Activated CD8-positive, alpha-beta T cell treated with anti-CD3 and anti-CD28 coated beads for 36 hours (primary cell): ENCODE measurements at places on chromosomes 1 and 21. TPM values are rescaled to one million over a fixed set of nuclear protein-coding genes. Genes with fewer than 3 reads are reported as not detected.
A peak's percentile ranks its signal among the peaks of the same experiment; 100 is the strongest.

GRCh38 chr1:163875927-163876320 is 554.2 kb downstream of the NUF2 start:
- no peak for DNase-seq

DNA sequence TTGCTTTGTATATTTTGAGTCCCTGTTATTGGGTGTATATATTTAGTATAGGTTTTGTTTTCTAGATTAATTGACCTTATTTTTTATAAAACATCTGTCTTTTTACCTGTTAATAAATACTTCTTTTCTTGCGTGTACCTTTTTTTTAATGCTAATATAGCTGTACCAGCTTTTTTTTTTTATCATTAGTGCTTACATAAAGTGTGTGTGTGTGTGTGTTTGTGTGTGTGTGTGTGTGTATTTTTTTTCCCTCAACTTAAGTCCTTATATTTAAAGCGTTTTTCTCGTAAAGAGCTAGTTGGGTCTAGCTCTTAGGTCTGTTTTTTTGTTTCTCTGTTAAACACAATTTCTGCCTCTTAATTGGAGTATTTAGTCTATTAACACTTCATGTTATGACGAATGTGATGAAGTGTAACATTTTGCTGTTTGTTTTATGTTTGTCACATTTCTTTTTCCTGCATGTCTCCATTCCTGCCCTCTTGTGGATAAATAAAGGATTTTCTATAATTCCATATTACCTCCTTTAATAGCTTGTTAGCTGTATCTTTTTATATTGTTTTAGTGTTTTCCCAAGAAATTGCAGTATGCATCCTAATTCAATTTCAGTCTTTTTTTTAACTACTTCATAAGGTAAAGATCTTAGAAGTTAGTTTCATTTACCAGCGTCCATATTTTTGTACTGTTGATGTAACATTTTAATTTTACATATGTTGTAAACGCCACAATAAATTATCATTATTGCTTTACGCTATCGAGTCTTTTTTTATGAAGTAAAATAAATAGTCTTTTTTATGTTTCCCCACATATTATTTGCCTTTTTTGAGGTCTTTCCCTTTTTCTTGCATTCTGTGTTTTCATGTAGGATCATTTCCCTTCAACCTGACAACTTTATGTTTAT is 4.3 kb downstream of the PRMT2 start:
- no peak for DNase-seq

DNA sequence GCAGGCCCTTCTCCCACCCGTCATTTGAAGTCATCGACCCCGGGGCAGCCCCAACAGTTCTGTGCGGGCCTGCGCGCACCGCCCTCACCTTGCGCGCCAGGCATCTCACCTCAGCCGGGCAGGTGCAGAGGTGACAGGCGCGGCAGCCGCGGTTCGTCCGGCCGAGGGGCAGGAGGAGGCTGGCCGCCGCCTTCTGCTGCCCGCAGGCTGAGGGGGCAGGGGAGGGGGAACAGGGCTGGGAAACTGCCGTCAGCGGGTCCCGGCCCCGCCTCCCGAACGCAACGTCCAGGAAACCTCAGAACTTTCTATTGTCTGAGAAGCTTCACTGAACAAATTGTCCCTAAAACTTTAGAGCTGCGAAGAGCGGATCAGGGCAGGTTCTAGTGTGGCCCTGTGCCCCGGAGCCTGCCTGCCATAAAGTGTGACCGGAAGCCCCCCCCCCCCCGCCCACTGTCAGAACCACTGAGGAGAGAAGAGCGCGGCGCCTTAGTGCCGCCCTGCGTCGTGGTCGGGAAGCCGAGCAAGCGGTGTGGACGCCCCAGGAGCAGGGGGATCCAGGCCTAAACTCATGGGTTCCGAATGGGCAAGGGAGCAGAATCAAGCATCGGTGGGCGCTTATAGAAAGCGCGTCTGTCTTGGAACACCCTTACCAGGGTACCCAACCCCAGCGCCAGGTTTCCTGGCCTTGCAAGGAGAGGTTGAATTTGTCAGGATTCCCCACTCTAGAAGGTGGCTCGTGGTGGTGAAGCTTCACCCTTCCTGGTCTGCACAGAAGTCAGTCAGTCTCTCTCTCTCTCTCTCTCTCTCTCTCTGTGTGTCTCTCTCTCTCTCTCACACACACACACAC is 13.3 kb upstream of the TBX15 start:
- no peak for DNase-seq

GRCh38 chr1:56291374-56291919 is 287.9 kb downstream of the PLPP3 start:
- no peak for DNase-seq

DNA sequence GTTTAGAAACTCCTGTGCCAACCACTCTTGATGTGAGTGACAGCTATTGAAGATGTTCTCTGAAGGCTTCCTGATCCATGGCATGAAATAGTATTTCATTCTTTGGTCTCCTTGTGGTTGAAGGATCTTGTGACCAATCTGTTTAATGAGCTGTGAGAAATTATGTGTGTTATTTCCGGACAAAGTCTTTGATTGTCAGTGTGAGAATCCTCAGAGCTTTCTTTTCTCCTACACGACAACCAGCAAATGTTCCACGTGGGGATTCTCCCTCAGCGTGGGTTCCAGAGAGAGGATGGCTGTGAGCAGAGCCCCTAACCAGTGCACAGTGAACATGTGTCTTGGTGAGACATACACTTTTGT is 45.0 kb upstream of the HOOK1 start:
- no peak for DNase-seq

GRCh38 chr1:8687039-8687438 is 130.4 kb downstream of the RERE start:
- DNase-seq: no peak

GRCh38 chr1:234486858-234487840 is 8.2 kb upstream of the TARBP1 start:
- DNase-seq: peak; percentile 50

DNA sequence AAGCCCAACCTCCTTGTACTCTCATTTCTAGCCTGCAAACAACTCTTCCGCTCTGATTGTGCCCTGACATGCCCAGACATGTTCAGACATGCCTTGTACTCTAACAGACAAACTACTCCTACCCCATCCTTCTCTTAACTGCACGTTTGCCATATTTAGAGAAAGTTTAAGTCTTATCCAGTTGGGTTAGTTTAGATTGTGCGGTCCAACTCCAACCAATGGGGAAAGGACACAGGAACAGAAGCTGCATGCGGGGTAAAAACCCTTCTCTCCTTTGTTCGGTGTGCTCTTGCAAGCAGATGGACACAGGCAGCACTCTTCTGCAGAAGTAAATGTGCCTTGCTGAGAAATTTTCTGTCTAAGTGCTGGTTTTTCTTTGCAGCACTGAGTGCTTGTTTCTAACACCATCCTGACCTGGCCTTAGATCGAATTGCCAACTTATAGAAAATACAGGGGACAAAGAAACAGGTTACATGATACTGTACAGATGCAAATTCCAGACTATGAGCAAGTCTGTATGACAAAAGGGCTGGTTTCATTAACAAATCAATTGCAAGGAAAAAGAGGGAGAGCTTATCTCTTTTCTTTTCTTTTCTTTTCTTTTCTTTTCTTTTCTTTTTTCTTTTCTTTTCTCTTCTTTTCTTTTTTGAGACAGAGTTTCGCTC is 35.8 kb upstream of the IFNGR2 start:
- peak; percentile 28 for DNase-seq

DNA sequence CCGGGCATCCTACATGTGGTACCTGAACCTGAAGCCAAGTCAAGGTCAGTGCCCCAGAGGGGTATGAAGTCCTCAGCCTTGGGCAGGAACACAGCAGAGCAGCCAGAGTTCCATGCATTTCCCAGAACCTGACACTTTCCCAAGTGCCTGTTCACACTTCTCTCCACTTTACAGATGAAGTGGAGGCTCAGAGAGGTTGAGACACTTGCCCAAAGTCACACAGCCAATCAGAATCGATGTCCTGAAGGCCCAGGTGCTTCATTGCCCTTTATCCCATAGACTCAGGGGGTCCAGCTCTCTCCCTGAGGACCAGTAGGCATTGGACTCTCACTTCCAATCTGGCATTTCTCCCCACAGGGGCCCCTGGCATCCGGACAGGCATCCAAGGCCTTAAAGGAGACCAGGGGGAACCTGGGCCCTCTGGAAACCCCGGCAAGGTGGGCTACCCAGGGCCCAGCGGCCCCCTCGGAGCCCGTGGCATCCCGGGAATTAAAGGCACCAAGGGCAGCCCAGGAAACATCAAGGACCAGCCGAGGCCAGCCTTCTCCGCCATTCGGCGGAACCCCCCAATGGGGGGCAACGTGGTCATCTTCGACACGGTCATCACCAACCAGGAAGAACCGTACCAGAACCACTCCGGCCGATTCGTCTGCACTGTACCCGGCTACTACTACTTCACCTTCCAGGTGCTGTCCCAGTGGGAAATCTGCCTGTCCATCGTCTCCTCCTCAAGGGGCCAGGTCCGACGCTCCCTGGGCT is 2.2 kb downstream of the C1QA start:
- no peak for DNase-seq

GRCh38 chr1:25993197-25993951 is 4.5 kb downstream of the PAFAH2 start:
- DNase-seq: no peak

DNA sequence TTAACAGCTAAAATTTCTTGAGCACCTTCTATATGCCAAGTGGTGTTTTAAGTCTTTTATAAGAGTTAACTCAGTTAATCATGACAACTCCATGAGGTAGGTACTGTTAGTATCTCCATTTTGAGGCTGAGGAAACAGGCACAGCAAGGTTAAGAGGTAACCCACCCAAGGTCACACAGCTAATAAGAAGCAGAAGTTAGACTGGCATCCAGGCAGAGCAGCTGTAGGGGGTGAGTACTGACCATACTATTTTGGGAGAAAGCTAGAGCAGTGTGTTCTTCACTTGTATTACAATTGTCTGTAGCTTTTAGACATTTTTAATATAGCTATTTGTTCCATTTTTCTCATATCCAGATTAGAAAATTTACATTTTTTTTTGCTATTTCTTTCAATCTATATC is 4.8 kb downstream of the ATP6V1G3 start:
- no peak for DNase-seq

DNA sequence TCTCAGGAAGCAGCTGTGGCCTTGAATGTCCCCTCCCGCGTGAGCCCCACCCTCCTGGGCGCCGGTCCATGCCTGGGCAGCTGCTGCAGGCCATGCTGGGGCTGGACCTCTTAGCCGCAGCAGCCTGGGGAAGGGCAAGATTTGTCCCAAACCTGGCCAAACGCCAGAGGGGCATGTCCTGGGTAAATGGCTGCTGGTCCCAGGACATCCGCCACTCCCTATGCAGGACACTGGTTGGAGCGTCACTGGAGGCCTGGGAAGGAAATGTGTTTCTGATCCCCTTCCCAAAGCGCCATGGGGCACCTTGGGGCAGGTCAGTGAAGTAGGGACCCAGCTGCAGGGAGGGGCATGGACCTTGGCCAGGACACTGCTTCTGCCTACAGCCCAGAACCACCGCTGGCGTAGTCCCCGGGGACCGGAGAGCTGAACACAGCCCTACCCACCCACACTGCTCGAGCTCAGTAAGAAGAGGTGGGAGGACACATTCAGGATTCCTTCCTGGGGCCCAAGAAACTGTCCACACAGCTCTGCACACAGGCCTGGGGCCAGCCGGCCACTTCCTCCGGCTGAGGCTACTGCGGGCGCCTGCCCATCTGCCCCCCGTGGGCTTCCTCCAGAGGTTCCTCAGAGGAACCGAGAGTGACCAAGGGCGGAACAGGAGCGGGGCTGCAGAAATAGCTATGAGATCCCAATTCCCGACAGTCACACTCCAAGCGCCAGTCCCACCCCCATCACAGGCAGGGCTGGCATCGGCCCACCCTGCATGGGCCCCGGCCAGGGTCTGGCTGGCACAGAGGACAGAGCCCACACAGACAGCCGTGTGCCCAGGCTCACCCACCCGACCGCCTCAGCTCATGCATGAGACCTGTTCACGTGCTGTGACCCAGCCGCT is 10.8 kb upstream of the PLEKHG5 start:
- no peak for DNase-seq

GRCh38 chr1:194039578-194039977 is 853.2 kb upstream of the B3GALT2 start:
- DNase-seq: no peak

DNA sequence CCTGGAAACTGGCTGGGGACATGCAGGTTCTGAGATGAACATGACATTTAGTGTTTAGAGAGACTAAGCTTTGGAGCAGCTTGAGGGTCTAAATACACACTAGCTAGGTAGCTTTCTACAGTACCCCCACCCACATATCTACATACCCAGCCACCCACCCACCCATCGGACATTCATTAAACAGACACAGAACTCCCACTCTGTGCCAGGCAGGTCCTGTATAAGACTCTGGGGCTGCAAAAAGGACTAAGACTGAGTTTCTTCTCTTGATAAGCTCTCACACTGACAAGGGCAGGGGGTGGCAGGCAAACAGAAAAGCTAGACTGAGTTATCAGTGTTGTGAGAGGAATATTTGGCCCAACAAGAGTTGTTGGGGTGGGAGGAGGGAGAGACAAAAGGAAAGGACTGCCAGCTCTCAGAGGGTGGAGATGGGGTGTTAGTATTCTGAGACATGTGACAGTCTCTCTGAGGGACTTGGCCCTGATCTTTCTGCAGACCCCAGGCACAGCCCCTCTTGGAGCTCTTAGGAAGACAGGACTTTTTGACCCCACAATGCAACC is 6.8 kb downstream of the MAP7D1 start:
- no peak for DNase-seq

GRCh38 chr1:102466487-102466886 is 469.8 kb upstream of the OLFM3 start:
- DNase-seq: no peak

DNA sequence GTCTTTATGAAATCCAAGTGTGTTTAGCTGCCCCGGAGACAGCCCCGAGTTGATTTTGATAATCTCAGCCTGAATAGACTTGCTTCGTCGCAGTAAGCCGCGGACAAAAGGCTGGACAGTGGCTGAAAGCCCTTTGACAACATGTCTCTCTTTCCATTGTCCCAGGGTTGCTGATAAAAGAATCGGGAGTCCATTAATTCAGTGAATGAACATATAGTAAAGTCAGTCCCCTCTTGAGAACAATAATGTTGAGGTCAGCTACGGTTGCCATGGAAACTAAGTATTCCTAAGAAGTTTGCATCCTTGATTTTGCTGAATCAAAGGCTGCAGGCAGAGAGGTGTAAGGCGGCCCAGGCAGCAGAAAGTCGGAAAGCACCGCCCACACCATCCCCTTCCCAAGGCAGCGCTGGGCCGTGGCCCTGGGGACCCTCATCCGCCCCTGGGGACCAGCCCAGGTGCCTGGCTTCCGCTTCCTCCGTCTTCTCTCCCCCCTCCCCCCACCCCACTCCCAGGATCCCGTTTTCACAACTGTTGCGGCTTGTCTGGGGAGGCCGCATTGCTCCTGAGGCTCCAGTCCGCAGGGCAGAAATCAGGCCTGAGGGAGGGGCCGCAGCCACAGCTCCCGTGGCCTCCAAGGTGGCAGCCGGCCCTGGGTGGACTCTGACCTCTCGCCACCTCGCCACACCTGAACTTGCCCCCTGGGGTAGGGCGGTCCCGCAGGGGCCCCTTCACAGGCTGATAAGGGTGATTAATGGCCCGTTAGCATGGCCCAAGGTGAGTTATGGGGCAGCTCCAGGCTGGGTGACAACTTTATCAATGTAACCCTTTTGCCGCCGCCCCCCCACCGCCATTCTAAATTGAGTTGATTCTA is 180.9 kb downstream of the PRDM16 start:
- DNase-seq: no peak

Gene DNASE2B
- not detected for total RNA-seq

Gene FCGR3B
- total RNA-seq: not detected

Gene RGS8
- not detected for total RNA-seq
